Stimulated activated CD8-positive, alpha-beta memory T cell treated with anti-CD3 and anti-CD28 coated beads, Interleukin-7, amount 100 ng/mL, for 4 hours (primary cell): ENCODE measurements at places on chromosomes 2 and 18.

GRCh38 chr2:182866095-182866460 lies 359 bp downstream of the FRZB start:
- DNase-seq, result no peak

DNA sequence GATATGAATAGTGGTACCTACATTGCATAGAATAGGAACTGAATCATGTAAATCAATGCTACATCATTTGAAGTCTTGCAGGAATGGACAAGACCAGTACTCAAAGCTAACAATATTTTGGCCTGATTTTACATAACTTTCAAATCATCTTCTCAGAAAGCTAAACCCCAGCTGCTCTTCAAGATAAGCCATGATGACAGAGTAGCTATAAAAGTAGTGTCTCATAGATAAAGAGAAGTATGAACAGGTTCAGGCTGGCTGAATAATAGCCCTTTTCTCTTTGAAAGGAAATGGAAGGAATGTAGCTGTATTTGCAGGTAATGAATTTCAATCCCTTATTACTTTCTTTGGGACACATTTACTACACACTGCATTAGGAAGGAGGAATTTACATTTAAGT lies 28.2 kb downstream of the TSPYL6 start:
- DNase-seq, result no peak

GRCh38 chr18:52572036-52573000 lies 232.3 kb downstream of the DCC start:
- no peak for DNase-seq

GRCh38 chr2:112927745-112928144 lies 16.8 kb downstream of the IL37 start:
- no peak for DNase-seq

DNA sequence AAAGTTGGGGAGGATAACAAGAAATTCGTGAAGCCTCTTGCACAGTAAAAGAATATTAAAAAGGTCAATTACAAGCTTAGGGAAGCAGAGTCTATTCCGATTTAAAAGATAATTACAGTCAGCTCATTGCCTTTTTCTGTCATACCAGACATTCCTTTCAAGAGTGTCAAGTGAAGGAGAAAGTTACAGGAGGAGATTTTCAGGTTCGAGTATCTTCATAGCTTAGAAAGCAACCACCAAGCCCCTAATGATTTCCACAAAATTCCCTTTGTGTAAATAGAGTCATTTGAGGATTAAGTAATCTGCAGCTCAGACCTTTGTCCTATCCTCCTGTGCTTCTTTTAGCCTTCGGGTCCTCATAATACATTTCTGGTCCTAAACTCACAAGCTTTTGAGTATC lies 414.9 kb downstream of the CDH2 start:
- DNase-seq, result no peak

GRCh38 chr18:67875060-67875459 lies 358.5 kb upstream of the DSEL start:
- no peak for DNase-seq

GRCh38 chr2:174634130-174635014 lies 36.8 kb upstream of the WIPF1 start:
- no peak for DNase-seq

DNA sequence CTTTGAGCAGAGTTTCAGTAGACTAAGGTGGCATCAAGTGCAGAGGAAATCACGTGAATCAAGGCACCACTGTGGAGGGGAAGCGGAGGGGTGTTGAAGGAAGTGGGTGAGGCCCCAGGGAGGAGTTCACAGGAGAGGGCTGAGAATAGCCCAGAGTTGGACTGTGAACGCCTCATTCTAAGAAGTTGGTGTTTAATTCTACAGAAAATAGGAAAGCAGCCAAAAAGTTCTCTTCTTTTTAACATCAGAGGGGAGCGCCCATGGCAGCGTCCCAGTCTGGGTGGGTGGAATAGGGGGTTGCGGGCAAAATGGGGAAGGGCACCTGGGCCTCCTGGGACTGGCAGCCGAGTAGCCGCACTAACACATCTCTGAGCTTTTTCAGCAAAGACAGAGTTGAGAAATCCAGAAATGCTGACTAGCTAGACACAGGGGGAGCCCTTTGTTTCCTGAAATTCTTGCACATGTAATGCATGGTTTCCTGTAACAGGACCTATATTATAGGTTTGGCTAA lies 97.0 kb downstream of the NEB start:
- DNase-seq, result peak; percentile 45
